Activated gamma-delta T cell (primary cell): ENCODE measurements at places on chromosomes 5 and 9.

DNA sequence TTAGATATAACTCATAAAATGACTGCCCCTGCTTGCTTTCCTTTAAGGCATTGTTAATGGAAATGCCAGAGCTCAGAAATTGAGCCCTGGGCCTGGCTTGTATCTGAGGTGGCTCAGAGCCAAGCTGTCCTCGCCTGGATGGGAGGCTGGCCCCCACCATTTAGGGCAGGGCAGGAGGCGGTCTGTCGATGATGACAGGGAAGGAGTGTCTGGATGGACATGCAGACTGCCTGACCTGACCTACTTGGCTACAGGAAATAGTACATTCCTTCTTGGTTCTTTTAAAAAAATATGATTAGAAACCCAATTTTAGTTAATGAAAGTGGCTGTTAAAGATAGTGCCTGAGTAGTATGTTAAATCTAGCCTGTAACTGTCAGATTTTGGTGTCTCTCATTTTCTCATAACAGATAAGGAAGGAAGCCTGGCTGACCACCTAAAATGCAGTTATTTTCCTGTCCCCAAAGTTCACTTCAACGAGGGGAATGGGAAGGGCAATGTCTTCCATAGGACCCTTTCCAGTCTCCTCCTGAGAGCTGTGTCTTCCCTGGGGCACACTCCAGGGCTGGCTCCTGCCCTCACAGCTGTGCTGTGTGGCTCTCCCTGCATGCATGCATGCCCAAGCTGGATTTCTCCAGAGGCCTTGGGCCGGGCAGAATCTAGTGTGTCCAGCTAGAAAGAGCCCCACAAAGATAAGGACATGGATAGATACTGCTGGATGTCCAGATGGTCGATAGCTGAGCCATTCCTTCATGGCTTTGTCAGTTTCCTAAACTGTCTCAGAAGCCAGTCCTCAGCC is 42.3 kb downstream of the MACROH2A1 start:
- no peak for DNase-seq

- no peak for DNase-seq
These were observed 188.6 kb downstream of the CFAP90 start for GRCh38 chr5:7662289-7662688.

GRCh38 chr5:38323645-38324295 is 65.4 kb downstream of the EGFLAM start:
- DNase-seq, result no peak

- DNase-seq, result no peak
These were observed 339.0 kb downstream of the PDE4D start for GRCh38 chr5:59554501-59554900.

DNA sequence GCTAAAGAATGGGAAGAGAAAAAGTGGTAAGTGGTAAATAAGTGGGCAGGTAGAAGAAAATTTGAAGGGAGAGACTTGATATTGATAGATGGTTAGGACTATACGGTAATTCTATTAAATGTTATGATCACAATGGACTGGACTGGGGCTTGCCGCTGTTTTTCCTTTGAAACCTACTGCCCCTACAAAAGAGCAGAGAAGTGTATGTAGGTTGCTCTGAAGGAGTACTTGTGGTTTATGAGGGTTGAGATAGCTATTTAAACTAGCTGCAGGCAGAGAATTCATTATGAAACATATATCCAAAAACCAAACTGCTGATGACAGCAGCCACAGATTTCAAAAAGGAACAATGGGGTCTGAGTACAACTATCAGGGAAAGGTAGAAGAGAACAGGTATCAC is 16.8 kb upstream of the HK3 start:
- DNase-seq, result no peak

GRCh38 chr9:78296201-78296892 is 578 bp upstream of the PSAT1 start:
- DNase-seq, result no peak
